Fibroblast of villous mesenchyme (primary cell): ENCODE measurements at places on chromosomes 3 and 15.

DNA sequence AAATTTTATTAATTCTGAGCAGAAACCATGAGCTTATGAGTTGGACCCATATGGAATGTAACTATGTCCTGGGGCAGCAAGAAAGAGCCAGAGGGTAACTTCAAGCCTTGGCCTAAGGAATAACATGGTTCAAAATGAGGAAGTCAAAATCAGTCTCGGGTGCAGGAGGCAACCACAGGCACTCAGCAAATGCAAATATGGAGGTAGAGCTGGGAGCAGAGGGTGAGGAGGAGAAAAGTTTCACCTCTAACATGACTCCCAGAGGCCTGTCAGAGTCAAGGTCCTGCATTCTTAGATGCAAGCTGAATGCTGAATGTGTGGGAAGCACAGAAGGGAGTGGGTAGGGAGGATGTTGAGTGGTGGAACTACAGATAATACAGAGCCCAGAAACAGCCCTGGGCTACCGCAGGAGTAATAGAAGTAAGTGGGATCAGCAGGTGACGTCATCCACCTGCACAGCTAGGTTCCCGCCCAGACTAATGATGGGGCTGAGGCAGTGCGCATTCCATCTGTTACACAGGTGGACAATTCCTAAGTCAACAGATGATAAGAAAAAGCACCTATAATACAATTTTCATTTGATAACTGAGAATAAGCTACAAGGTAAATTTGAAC lies 279.8 kb upstream of the ARRDC4 start:
- DNase-seq, result no peak

- no peak for DNase-seq
These were observed 156.7 kb upstream of the SMAD3 start for GRCh38 chr15:66908744-66909095.

- DNase-seq, result peak; percentile 38
These were observed 6.4 kb downstream of the C3orf52 start for GRCh38 chr3:112092496-112093179.

GRCh38 chr15:49063402-49064280 lies 17.4 kb upstream of the SECISBP2L start:
- no peak for DNase-seq

DNA sequence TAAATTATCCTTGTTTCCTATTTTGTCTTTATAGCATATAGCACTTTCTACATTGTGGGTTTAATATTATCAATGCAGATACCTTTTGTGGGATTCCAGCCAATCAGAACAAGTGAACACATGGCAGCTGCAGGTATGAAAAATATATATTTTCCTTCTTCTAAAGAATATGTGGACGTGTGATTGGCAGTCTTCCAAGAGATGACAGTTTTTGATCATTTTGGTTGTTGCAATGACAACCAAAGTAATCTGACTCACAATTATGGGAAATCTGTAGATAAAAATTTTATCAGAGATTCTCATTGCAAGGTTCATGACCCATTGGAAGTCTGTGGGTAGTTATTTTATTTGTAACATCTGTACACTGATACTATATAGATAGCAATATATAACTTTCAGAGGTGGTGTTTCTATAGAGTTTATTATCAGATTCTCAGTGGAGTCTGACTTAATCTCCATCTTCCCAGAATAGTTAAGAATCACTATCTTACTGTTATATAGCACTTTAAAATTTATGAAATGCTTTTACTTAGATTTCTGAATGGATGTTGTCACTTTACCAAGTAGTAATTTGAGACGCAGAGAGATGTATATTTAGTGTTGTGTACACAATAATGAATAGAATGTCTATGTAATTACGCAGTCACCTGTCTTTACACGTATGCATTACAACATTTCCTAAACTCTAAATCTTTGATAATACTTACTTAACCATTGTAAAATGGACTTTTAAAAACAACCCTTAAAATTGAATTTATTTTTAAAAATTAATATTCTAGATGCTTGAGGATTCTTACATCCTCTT lies 82.5 kb downstream of the STT3B start:
- DNase-seq, result no peak

- no peak for DNase-seq
These were observed 10.5 kb downstream of the NUTM1 start for GRCh38 chr15:34353627-34354026.

GRCh38 chr15:50250760-50251394 lies 14.6 kb downstream of the HDC start:
- no peak for DNase-seq

GRCh38 chr3:186511245-186511644 lies 32.9 kb downstream of the CRYGS start:
- DNase-seq, result no peak

DNA sequence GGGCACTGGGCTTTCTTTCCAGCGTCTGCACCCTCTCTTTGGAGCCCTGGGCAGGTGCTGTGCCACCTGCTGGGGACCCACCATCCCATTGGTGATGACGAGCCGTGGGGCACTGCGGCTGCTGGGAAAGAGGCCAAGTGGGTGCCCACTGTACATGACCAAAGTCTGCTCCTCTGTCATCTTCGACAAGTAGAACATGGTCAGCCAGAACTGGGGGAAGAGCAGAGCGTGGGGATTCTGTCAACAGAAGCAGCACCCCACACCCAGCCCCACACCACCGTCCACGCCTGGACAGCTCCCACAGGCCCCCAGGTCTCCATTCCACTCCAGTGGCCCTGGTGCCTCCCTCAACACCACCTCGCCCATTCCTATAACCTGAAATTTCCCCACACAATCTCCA lies 9.7 kb downstream of the UROC1 start:
- no peak for DNase-seq
